A549 treated with AZD2906 at 1 μM for 4 hours (cell line): ENCODE measurements at places on chromosomes 5 and 9. TPM values are rescaled to one million over a fixed set of nuclear protein-coding genes. Genes with fewer than 3 reads are reported as not detected.

CTXN3 gene
- not detected in 5 replicates for total RNA-seq

SCGB3A2 gene
- total RNA-seq: not detected in 5 replicates

OTP gene
- 0.03 to 0.12 TPM (median 0.09 TPM) in 5 replicates for total RNA-seq

KCNMB1 gene
- not detected in 5 replicates for total RNA-seq
